ENCODE measurements at places on chromosomes 2 and 18.

DNA sequence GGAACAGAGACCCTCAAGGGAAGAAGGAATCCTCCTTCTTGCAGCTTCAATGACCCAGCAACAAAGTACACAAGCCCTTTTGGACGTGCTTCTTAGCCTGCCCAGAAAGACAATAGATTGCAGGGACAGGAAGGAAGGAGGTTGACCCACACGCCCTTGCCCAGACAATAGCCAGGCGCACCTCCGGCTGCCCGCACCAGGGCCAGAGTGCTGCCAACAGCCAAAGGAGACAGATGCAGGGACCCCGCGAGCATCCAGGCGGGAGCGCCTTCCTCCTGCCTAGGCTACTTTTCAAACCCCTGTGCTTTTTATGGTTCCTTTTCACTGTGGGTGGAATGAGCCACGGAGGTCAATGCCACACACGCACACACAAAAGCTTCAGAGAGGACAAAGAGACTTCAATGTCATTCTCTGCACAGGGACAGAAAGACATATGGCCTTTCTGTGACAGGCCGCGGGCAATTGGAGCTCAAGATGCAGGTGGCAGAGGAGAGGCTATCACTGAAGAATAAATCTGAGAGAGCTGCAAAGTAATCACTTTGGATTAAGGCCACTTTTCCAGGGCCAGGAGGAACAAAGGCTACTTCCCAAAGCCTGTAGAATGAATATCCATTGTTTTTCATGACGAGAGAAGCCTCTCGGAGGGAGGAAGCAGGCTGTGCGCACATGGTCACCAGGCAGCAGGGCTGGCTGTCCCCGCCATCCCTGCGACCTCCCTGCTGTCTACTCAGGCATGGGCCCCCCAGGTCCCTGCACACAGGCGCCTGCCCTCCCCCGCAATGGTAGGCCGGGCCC is 300.6 kb downstream of the EIPR1 start:
- no peak for DNase-seq

DNA sequence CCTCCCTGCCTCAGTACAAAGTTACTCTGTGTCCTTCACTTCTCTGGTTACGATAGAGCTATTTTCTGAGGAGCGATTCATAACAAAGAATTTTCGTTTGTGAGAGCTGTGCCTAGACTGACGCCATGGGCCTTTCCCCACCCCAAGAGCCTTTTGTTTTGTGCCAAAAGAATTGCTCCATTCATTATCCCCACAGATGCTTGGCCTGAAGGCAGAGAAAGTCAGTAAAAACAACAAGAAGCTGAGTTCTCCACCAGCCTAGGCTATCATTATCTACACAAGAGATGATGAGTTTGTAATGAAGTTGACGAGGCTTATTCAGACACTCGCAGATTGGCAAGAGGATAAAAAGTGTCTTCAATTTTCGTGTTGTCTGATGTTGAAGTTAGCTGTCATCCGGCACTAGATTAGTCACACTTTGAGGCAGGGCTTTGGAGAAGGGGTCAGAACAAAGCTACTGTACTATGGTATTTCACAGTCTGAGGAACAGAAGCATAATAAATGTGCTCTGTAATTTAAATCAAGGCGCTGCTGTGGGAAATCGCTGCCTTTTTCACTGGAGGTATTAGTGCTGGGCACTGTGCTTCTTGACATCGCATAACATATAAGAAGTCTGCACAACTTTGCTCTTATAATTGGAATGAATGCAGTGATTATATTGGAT is 278.4 kb upstream of the FIGN start:
- peak; percentile 36 for DNase-seq

DNA sequence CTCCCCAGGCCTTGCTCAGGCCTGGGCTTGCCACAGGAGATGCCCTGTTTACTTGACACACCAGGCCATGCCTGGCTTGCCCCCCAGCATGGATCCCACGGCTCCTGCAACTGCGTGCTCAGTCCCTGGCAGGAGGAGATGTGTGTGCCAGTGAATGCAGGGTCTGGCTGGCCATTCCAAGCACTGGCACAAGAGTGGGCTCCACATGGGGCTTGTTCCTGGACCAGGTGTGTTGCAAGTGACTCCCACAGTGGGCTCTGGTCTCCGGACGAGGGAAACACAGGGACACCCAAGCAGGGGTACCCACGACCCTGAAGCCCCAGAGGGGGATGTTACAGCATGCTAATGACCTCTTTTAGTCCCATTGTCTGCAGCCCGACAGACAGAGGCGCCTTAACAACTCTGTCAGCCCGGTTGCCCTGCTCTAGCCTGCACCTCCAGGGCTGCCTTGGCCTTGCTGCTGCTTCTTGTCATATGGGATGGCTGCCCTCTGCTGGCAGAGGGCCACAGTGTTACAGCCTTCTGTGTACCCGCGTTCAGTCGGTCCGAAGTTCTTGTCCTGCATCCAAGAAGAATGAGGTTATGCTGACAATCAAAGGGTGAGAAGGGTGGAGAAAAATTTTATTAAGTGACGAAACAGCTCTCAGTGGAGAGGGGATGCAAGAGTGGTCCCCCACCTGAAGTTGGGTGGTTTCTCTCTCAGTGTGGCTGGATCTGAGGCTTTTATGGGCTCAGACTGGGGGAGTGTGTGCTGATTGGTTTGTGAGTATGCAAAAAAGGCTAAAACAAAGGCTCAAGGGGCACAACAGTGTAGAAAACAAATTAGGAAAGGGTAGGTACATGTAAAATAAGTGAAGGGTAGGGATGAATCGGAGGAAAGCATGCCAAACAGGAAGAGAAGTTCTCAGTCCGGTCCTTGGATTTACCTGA is 180.4 kb downstream of the MBD5 start:
- no peak for DNase-seq

GRCh38 chr2:31060397-31060796 is 77.8 kb downstream of the GALNT14 start:
- no peak for DNase-seq

GRCh38 chr2:20209373-20210109 is 15.4 kb downstream of the SDC1 start:
- no peak for DNase-seq

DNA sequence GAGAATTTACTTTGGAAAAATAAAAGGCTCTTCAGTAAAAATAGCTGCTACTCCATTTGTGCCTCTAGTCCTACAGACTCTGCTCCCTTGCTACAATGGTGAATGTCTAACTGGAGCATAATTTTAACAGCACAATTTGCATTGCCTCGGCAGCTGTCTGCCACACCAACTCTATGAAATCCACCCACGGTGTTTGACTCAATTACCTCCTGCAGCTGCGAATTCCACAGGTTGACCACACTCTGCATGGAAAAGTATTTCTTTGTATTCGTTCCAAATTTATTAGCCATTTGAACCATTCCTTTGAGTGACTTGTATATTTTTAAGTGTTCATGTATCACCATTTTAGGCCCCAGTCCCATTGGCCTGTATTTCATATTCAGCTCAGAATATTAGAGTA is 182.1 kb upstream of the CCDC68 start:
- DNase-seq: no peak

- DNase-seq: no peak
Observed at GRCh38 chr18:73908323-73908722, 239.3 kb downstream of the FBXO15 start.

DNA sequence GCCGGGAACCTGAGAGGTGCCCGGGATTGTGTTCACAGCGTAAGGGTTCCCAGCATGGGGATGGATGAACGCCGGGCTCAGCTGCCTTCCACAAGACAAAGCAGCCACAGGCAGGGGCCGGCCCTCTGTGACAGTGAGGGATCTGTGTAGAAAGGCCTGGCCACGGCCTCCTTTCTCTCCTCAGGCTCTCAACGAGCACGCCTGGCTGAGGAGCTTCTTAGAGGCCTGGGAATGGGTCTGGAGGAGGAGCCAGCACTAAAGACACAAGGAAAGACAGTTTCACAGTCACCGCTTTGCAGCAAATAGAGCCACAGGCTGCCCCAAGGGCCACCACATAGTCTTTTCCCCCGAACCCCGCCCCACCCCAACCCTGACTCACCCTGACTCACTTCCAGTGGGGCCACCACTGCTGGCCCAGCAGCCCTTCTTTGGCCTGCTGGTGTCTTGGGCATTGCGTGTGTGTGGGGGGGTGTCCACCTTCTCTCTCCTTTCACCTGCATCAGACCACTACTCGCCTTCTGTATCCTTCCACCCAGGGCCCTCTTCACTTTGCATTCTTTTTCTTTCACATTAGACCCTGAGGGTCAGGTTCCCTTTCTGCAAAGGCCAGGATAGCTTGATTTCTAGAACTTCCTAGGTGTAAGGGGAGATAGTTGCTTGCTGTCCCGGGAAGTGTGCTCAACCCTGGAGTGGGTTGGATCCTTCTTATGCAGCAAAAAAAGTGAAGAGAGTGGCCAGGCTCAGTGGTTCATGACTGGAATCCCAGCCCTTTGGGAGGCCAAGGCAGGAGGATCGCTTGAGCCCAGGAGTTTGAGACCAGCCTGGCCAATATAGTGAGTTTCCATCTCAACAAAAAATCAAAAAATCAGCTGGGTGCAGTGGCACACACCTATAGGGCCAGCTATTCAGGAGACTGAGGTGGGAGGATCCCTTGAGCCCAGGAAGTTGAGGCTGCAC is 19.3 kb upstream of the HPCAL1 start:
- no peak for DNase-seq

DNA sequence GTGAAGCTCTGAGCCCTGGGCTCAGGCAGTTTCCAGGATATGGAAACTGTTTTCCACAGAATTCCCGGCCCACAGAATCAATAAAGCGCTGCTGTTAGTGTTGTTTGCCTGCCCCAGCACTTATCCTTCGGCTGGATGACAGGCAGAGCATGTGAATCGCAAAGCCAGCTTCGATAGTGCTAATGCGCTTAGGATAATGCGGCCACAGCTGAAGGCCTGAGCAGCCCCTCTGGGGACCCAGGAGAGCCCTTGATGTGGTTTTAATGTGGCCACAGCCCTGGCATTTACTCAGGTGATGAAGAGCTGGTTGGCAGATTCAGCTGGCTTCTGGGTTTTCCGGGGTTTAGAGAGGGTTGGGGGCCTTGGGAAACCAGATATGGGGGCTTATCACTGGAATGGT is 23.7 kb downstream of the PCARE start:
- no peak for DNase-seq

DNA sequence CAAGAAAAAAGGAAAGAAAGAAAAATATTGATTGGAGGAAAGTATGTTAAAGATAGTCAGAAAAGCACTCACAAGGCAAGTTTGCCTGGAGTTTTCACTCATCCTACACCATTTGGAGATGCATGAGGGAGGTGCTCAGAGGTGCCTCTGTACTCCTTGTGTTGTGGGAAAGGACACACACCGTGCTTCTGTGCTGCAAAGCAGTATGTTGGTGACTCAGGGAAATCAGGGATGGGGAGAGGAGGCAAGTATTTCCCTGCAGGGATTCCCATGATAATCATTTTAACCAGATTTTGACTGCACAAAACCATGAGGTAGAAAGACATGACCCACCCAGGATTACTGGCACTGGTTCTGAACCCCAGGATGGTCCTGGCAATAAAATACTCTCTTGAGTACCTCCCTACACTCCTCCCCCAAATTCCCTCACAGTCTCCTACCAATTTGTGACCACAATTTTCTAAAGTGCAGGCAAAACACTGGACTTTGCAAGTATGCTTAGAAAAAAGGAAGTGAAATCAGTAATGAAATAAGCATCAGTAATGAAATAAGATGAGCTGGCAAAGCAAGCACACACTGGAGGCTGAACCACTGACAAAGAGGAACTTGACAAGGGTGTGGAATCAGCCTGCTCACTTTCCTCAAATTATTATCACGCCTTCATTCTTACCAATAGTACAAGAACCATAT is 155.5 kb upstream of the ACVR2A start:
- DNase-seq: no peak

- no peak for DNase-seq
Observed at GRCh38 chr2:220282236-220282635, 654.8 kb downstream of the SLC4A3 start.

- no peak for DNase-seq
Observed at GRCh38 chr2:195863564-195863963, 205.1 kb downstream of the DNAH7 start.

DNA sequence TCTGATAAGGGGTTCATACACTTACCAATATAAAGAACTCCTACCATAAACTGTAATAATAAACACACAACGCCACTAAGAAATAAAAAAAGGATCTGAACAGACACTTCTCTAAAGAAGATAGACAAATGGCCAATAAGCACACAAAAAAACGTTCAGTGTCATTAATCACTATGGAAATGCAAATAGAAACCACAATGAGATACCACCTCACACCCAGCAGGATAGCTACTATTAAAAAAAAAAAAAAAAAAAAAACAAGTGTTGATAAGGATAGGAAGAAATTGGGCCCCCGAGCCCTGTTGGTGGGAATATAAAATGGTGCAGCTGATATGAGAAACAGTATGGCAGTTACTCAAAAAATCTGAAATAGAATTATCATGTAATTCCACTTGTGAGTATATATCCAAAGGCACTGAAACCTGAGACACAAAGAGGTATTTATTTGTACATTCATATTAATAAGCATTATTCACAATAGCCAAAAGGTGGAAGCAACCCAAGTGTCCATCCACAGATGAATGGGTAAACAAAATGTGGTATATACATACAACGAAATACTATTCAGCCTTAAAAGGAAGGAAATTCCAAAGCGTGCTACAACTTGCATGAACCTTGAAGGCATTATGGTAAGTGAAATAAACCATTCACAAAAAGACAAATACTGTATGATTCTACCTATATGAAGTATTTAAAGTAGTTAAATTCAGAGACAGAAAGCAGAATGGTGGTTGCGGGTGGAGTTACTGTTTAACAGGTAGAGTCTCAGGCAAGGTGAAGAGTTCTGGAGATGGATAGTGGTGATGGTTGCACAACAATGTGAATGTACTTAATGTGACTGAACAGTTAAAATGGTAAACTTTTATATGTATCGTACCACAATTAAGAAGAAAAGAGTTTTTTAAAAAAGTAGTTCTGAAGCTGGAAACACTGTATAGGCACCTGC is 17.9 kb downstream of the REV1 start:
- no peak for DNase-seq

GRCh38 chr2:112880091-112880531 is 30.9 kb upstream of the IL37 start:
- DNase-seq: no peak

DNA sequence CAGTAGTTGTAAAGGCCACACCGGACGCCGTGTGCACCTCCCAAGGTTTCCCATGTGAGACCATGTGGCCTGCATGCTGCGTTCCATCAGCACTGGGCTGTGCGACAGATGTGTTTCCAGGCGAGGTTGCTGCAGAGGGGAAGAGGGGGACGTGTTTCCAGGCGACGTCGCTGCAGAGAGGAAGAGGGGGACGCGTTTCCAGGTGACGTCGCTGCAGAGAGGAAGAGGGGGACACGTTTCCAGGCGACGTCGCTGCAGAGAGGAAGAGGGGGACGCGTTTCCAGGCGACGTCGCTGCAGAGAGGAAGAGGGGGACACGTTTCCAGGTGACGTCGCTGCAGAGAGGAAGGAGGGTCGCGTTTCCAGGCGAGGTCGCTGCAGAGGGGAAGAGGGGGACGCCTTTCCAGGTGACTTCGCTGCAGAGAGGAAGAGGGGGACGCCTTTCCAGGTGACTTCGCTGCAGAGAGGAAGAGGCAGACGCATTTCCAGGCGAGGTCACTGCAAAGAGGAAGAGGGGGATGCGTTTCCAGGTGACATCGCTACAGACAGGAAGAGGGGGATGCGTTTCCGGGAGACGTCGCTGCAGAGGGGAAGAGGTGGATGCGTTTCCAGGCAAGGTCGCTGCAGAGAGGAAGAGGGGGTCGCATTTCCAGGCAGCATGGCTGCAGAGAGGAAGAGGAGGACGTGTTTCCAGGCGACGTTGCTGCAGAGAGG is 24.5 kb downstream of the NFATC1 start:
- DNase-seq: no peak

GRCh38 chr18:44039826-44040225 is 640.9 kb upstream of the SETBP1 start:
- DNase-seq: no peak
